ENCODE measurements at places on chromosomes 1 and 21.

GRCh38 chr1:54926970-54927369, 40.0 kb upstream of the DHCR24 start:
- DNase-seq, result no peak

- no peak for DNase-seq
Observed at GRCh38 chr21:40633048-40633447, 213.9 kb downstream of the DSCAM start.

- no peak for DNase-seq
Observed at GRCh38 chr1:179303200-179303785, 9.7 kb downstream of the SOAT1 start.

DNA sequence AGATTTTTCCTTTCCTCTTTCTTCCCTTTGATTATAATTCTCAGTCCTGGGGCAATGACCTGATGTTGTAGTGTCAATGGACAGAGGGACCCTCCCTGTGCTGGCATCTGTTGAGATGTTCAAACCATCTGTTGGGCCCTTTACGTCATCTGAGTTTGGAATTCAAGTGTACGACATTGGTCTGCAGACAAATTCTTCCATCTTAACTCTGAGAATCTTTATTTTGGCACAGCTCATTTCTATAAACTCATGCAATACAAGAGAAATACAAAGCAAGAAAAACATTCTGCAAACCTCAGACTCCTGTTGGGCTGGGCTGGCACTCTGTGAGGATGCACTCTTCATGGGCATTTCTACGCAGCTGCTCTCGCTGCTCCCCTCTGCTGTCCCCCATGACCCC, 54.2 kb downstream of the IFI44 start:
- DNase-seq, result no peak

GRCh38 chr1:229252228-229252984, 18.5 kb upstream of the RAB4A start:
- no peak for DNase-seq

GRCh38 chr1:16246961-16247360, 10.0 kb upstream of the CPLANE2 start:
- no peak for DNase-seq

GRCh38 chr1:152061952-152062351, 25.1 kb upstream of the S100A11 start:
- no peak for DNase-seq

DNA sequence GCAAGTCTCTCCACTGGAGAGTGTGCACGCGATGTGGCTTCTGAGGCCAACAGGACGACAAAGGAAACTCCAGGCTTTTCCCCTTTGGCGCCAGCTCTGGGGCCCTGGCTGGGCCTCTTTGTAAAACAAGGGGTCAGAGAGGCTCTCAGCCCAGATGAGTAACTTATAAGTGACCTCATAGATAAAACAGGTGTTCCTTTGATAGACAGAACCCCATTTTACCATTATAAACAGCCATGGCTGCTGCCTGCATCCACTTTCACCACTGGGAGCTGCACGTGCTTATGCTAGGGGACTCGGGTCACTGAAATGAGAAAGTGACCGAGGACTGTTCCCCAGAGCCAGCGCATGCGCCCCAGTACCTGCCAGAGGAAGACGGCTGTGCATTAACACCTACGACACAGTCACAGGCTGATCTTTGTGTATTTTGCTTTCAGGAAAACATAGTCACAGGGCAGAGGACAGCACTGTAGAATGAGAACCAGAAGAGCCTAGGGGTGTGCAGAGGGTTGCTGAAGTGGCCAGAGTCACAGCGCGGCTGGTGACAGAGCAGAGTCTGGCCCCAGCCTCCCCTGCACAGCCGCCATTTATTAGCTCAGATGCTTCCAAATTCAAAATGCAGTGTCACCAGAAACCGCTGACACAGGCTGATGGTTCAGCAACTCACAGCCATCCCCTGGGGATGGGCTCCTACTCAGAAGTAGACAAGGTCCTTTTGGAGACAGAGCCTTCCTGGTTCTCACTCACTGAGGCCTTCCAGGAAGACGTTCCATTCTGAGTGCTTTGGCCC, 12.7 kb downstream of the RNF207 start:
- no peak for DNase-seq

DNA sequence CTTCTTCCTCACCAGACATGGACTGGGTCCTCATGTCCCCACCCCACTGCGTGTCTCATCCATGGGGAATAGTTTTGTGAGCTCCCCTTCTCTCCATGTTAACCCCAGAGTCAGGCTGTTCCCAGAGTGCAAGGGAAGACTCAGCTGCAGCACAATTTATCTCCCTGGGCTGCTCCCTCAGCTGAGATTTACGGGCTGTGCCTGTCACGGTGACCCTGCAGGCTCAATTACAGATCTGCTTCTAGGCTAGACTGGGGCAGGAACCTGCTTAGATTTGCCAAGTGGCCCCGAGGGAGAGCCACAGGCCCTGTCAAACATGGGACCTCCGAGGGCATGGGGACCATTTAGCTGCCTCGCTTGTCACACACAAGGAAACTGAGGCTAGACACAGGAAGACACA, 37.8 kb downstream of the CDCP2 start:
- no peak for DNase-seq

- no peak for DNase-seq
Observed at GRCh38 chr1:24541711-24542346, 14.1 kb upstream of the NCMAP start.

DNA sequence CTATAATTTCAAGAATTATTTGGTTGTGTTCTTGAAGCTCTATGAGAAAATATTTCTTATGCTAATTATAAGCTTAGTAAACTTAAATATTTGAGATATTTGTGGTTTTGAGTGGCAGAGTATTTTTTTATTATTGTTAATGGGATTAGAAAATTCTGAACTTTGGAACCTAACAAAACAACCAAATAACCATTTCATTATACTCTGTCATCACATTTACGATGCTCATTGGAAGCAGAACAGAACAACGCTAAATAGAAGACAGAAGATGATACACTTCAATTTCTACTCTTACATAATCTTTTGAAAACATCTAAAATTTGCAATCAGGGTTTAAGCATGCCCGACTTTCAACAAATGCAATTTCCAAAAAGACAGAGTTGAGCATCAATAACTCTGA, 270.2 kb downstream of the PTPRC start:
- DNase-seq, result no peak

DNA sequence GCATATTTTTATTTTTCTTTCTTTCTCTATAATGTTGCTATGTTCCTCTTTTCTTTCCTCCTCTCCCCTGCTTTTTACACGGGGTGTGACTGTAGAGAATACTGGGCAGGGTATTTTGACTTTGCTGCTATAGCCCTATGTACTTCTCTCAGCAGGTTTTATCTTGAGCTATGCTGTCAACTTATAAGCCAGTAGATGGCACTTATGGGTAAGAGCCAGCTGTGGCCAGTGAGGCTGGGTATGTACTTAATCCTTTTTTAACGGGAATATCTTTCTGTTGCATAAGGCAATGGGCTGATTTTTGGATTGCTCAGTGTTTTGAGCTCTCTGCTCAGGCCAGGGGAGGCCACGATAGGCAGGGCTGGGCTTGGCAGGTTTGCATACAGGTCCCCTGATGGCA, 99.0 kb downstream of the KCNK2 start:
- DNase-seq, result no peak

- no peak for DNase-seq
Observed at GRCh38 chr1:233327651-233328141, at the start of gene MAP3K21. Gene MAP3K21 (plus strand): TSS chr1:233327724. CDS start chr1:233328029, 305 bp downstream.

- DNase-seq, result no peak
Observed at GRCh38 chr1:52032785-52033131, 852 bp downstream of the KTI12 start.

- no peak for DNase-seq
Observed at GRCh38 chr1:157105988-157106812, 6.6 kb upstream of the ETV3L start.

DNA sequence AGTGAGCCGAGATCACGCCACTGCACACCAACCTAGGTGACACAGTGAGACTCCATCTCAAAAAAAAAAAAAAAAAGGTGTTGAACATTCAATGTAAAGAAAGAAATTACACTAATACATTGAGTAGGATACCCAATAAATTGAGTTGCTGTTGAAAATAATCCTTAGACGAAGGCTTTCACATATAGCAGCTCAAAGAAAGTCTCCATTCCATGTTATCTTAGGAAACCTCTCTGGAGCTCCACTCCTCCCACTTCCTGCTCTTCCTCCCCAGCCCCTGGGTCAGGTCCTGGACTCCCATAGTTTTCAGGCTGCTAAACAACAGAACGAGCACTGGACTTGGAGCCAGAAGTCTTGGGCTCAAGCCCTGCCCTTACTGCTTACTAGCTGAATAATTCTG, 15.6 kb upstream of the CNR2 start:
- DNase-seq, result no peak

DNA sequence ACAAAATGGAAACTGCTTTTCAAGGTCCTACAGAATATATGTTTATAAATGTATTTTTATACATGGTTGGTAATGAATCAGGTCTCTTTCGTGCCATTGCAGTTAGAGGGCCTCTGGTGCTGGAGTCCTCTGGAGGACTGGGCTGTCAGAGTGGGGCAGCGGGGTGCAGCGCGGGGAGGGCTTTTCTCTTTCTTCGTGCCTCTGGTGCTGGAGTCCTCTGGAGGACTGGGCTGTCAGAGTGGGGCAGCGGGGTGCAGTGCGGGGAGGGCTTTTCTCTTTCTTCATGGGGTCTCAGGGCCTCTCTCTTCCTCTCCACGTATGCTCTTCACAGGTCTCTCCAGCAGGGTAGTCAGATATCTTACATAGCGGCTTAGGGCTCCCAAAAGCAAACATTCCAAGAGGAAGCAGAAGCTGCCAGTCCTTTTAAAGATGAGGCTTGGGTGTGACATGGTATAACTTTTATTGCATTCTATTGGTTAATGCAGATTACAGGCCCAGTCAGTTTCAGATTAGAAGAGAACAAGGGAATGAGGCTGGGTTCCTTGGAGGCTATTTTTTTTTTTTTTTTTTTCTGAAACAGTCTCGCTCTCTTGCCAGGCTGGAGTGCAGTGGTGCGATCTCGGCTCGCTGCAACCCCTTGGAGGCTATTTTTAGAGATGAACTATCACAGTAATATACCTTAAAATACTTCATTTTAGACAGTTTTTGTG, 13.1 kb downstream of the SDCCAG8 start:
- DNase-seq, result no peak

DNA sequence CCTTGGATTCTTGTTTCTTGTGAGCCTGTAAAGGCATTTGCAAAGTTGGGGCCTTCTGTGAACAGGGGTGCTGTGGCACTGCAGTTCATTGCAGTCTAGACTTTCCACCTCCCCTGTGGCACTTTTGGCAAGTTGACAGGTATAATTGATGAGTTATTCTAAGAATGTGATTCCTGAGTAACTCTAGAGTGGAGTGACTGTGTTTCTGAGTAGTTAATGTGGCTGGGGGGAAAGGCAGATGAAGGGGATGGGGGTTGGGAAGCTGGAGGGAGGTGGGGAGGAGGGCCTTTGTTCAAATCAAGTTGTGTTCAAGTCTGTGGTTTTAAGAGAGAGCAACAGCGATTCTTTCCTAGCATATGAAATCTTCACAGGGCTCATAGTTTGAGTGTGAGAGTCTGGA, 32.9 kb downstream of the PBX1 start:
- no peak for DNase-seq

GRCh38 chr1:178337091-178337706, 159.6 kb downstream of the CLEC20A start:
- DNase-seq, result no peak

GRCh38 chr1:107687849-107688753, 276.9 kb downstream of the VAV3 start:
- DNase-seq, result no peak

- no peak for DNase-seq
Observed at GRCh38 chr1:180231506-180231921, 1.4 kb downstream of the LHX4 start.

GRCh38 chr1:177010211-177010825, 154.2 kb downstream of the ASTN1 start:
- no peak for DNase-seq

DNA sequence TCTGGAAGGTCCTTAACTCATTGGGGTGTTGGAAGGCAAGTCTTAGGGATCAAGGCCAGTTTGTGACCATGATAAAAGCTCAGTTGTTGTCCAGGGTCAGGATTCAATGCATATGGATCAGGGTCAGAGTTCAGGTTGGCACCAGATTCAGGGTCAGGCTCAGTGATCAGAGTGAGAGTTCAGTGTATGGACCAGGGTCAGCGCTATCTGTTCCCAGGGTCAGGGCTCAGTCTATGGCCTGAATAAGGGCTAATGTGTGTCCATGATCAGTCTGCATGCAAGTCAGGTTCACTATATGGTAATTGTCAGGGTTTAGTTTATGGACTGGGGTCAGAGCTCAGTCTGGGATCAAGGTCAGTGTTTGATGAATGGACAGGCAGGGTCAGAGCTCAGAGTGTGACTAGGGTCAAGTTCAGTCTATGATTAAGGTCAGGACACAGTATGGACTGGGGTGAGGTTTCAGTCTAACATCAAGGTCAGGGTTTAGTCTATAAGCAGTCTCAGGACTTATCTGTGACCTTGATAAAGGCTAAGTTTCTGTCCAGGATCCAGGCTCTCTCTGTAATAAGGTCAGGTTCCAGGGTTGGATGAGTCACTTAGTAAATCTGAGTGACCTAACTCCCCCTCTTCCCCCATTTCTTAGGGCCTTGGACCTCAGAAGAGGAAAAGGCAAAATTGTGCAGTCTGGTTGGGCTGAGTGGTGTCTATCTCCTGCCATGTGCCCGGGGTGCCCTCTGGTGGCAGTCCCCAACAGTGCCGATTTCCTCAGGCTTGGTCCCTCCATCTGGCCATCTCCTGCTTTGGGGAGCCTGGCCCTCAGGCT, 23.8 kb downstream of the KNCN start:
- peak; percentile 26 for DNase-seq

DNA sequence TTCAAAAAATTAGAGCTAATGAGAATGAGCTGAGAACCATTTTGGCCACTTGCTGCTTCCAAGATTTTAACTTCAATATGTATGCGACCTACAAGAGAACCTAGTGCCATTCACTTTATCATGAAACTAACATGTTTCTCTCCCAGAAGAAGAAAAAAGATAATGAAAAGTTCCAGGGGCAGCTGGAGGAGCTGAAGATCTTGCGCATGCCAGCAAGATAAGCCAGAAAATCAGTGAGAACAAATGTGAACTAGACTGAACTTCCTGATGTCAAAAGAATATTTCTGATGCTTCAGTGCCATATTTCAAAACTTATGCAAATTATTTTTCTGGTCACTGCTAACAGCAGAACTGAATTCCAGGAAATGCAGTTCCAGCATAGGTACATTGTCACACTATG, 1265.1 kb downstream of the BRINP3 start:
- no peak for DNase-seq

- no peak for DNase-seq
Observed at GRCh38 chr1:94418664-94419655, 771 bp downstream of the ABCD3 start.

DNA sequence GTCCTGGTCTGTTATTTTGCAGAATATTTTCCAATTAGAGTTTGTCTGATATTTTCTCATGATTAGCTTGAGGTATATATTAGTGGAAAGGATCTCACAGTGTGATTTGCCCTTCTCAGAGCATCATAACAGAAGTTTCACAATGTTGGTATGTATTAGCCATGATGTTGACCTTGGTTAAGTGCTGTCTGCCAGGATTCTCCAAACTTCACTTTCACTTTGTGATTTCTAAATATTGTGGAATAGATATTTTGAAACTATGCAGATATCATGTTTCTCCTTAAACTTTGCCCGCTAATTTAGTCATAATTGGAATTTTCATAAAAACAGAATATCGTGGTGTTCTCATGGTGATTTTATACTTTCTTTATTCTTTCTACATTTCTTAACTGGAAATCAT, 98.0 kb upstream of the DEPDC1 start:
- DNase-seq, result no peak

- DNase-seq, result no peak
Observed at GRCh38 chr1:52658795-52659194, 25.8 kb downstream of the SHISAL2A start.

Measured in stimulated activated naive CD4-positive, alpha-beta T cell (primary cell).